ENCODE measurements at places on chromosomes 2 and 18.

DNA sequence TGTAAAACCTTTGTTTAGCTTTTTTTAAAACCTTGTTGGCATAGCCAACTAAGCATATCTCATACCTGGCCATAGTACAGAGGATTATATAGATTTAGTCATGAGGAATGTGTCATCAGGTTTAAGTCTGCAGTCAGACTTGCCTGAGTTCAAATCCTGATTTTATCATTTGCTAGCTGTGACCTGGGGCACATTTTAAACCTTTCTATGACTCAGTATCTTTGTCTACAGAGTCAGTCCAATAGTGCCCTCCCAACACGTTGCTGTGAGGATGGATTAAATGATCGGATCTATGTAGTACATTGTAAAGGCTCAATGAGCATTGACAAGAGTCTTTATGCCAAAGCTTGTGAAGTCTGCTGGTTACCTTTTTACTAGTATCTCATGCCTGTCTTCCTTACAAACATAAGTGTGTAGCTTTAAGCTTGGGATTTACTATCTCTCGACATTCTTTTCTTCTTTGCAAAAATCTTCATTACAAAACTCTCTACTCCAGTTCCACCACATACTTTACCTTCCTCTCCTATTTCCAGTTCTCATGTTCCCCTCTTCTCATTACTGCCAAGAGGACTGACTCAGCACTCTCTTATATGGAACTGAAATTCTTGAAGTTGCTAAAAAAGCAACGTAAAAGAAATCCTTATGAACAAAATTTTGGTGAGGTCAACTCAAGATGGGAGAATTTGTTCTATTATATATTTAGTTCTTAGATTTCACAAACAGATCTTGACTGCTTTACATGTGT is 68.1 kb upstream of the RBMS1 start:
- DNase-seq, result no peak

DNA sequence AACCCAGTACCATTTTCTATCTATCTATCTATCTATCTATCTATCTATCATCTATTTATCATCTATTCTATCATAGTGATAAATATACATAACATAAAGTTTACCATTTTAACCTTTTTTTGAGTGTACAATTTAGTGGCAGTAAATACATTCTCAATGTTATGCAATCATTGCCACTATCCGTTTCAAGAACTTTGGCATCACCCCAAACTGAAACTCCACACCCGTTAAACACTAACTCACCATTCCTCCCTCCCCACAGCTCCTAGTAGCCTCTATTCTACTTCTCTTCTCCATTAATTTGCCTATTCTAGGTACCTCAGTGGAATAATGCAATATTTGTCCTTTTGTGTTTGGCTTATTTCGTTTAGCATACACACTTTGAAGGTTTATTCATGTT is 82.5 kb upstream of the KCNE4 start:
- DNase-seq, result no peak

GRCh38 chr2:27202854-27203253 is 9.0 kb upstream of the ATRAID start:
- peak; percentile 27 for DNase-seq

DNA sequence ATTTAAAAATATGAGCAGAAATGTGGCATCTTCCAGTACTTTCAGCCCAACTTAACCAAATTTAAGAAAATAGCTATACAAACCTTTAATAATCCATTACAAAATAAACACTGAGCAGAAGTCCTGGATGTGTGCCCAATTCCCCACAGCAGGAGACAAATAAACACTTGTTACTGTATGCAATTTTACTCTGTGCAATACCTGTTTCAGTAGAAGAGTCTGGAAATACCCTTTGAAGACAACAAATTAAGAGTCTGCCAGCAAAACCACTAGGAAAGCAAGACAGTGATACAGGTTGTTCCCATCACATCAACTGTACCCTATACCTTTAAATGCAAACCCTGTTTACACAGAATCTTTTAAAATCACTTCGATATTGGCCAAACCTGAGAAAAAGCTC is 41.4 kb upstream of the RNU4ATAC start:
- DNase-seq, result no peak

All from ACHN (cell line).